ENCODE measurements at places on chromosomes 1 and 21.

DNA sequence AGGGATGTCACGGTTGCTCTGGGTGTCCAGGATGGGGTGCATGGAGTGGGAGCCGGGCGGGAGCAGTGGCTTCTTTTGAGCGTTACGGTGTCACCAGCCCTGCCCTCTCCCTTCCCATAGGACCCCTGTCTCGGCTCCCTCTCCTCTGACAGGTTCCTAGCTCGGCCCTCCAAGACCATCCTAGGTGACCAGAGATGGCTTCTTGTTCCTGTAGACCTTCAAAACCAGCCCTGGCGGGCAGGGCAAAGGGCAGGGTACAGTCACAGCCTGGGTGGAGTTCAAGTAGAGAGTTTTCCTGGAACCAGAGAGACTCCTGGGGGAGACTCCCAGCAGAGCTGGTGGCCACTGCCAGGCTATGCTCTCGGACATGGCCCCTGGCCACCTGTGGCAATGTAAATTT, 345.6 kb upstream of the AJAP1 start:
- DNase-seq, result no peak

DNA sequence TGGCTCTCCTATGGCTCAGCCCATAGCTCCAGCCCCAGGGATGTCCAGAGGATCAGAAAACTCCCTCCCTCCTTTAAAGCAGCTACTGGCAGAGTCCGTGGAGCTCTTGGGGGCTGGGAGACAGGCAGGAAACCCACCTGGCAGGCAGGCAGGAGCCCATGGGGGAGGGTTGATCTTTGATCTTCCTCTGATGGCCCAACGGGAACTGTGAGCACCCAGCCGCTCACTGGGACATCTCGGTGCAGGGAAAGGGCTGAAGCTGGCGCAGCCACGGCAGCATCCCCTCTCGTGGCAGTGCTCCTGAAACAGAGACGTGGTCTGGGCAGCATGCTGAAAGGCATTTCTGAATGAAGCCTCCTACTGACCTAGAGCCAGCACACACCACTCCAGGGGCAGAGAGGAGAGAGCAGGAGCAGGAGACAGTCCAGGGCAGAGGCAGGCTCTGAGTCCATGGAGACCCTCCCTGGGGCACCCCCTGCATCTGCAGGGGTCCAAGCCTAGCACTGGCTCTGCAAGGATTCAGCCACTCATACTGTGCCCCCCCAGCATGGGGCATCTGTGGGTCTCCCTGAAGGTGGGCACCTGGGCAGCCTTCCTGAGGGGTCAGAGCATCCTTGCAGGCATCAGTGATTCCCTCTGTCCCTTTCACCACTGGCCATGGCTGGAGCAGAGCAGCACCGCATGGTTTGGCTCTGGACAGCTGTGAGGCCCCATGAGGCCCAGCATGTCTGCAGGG, 4.9 kb upstream of the SLX9 start:
- no peak for DNase-seq

- DNase-seq, result no peak
These were observed 579.9 kb upstream of the B3GALT2 start for GRCh38 chr1:193766329-193766728.

- DNase-seq, result no peak
These were observed 28.1 kb upstream of the TGFB2 start for GRCh38 chr1:218317061-218317460.

- DNase-seq, result peak; percentile 50
These were observed 7.3 kb upstream of the TAGLN2 start for GRCh38 chr1:159932296-159933285.

All from NCI-H2081 (cell line).